ENCODE measurements at places on chromosomes 6 and 20.
A peak's percentile ranks its signal among the peaks of the same experiment; 100 is the strongest.

- no peak overlapping the region for H3K4me3 ChIP-seq
- peaks cover 3% of the 10 kb centered on the region for H3K27me3 ChIP-seq
- H3K4me1 ChIP-seq = peaks cover 5% of the 10 kb centered on the region
Observed at GRCh38 chr20:58598211-58599015, 52.7 kb upstream of the STX16 start.

- no peak for DNase-seq
- H3K4me3 ChIP-seq = no peak overlapping the region
- no peaks in the 10 kb centered on the region for H3K27me3 ChIP-seq
- H3K36me3 ChIP-seq = no peaks in the 10 kb centered on the region
- H3K27ac ChIP-seq = no peak overlapping the region
Observed at GRCh38 chr6:94862112-94862511, 715.2 kb upstream of the MANEA start.

DNA sequence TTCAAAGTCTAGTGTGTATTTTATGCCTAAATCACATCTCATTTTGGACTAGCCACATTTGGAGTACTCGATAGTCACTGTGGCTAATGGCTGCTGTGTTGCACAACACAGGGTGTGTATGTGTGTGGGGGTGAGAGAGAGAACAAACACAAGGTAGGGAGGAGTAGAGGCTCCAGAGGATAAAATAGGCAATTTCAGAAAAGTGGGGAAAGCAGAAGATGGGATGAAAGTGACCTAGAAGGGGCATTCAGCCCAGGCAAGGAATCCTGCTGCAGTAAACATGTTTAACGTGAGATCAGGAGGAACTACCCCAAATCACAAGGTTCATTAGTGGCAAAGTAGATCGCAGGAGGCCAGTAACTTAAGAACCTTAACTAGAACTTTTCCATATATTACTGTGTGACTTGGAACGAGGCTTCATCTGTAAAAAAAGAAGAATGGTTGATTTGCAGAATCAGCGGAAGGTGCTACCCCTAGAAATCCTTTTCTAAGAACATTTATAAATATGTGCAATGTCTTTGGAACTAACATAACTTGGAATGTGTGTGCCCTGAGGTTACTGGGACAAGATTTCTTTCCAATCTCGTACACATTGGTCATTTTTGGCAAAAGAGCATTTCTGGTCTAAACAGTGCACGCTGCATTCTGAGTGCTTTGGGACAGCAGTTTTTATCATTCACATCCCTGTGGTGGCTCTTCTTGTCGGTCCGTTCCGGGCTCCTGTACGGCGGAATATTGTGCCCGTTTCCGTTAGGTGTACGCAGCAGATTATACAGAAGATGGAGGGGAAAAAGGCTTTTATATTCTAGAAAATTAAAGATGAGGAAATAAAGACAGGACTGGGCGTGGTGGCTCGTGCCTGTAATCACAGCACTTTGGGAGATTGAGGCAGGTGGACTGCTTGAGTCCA is 2.6 kb downstream of the DUSP22 start:
- H3K36me3 ChIP-seq = no peaks in the 10 kb centered on the region
- H3K27me3 ChIP-seq = no peaks in the 10 kb centered on the region
- DNase-seq = no peak
- no peak overlapping the region for H3K4me3 ChIP-seq
- no peak overlapping the region for H3K27ac ChIP-seq

DNA sequence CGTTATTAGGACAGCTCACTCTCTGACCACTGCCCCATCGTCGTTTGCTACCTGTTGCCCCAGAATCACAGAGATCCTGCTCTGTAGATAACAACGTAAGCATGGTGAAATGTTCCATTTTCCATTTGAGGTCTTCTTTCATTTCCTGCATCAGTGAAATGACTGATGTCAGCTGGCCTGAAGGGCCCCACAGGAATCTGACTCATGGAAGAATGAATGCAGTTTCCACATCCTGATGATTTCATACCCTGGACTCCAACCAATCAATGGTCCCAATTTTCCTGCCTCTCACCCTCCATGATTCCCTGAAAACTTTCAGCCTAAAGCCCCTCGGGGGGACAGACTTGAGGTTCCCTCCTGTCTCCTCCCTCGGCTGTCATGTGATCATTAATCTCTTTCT is 394.4 kb upstream of the CDH4 start:
- no peaks in the 10 kb centered on the region for H3K36me3 ChIP-seq
- H3K4me1 ChIP-seq = no peaks in the 10 kb centered on the region
- no peaks in the 10 kb centered on the region for H3K27me3 ChIP-seq
- no peak overlapping the region for H3K27ac ChIP-seq
- no peak overlapping the region for H3K4me3 ChIP-seq

GRCh38 chr6:44211284-44211683 is 5.4 kb upstream of the MYMX start:
- no peaks in the 10 kb centered on the region for H3K4me1 ChIP-seq
- H3K27me3 ChIP-seq = peaks cover 24% of the 10 kb centered on the region
- H3K27ac ChIP-seq = no peak overlapping the region
- no peaks in the 10 kb centered on the region for H3K36me3 ChIP-seq
- H3K4me3 ChIP-seq = no peak overlapping the region

DNA sequence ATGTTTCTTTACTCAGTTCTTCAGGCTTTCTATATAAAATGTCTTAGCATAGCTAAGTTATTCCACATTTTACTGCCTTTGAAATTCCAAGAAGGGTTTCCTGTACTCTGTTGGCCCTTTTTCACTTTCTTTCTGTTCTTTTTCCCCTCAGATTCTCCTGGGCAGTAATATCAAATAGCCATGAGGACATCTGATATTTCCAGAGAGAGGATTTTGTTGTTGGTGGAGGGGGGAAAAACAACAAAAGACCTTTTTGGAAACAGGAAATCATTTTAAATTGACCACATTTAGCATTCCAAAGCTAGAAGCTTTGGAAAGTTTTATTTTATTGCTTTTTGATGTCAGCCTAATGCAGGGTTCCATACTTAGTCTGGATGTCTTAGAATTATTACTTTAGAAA is 445.4 kb downstream of the GJA1 start:
- peaks cover 15% of the 10 kb centered on the region for H3K4me1 ChIP-seq
- H3K27ac ChIP-seq = no peak overlapping the region
- DNase-seq = no peak
- no peaks in the 10 kb centered on the region for H3K27me3 ChIP-seq
- H3K4me3 ChIP-seq = no peak overlapping the region

DNA sequence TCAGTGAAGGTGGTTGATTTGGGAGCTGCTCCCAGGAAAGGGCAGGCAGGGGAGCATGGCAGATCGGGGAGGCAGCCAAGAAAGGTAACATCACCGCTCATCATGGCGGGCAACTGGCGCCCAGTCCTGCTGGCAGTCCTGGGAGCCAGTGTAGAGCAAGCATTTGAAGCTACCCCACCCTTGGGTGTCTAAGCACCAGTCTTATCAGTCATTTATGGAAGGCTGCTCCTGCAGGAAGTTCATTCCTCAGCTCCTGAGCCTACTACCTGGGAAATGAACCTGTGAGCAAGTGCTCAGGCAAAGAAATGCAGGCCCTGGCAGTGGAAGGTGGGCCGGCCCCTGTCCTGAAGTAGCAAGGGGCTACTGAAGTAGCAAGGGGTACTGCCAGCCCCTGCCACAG is 41.5 kb downstream of the BANF2 start:
- H3K27ac ChIP-seq = no peak overlapping the region
- no peaks in the 10 kb centered on the region for H3K36me3 ChIP-seq
- no peak for DNase-seq
- no peaks in the 10 kb centered on the region for H3K27me3 ChIP-seq
- H3K4me1 ChIP-seq = no peaks in the 10 kb centered on the region
- no peak overlapping the region for H3K4me3 ChIP-seq

DNA sequence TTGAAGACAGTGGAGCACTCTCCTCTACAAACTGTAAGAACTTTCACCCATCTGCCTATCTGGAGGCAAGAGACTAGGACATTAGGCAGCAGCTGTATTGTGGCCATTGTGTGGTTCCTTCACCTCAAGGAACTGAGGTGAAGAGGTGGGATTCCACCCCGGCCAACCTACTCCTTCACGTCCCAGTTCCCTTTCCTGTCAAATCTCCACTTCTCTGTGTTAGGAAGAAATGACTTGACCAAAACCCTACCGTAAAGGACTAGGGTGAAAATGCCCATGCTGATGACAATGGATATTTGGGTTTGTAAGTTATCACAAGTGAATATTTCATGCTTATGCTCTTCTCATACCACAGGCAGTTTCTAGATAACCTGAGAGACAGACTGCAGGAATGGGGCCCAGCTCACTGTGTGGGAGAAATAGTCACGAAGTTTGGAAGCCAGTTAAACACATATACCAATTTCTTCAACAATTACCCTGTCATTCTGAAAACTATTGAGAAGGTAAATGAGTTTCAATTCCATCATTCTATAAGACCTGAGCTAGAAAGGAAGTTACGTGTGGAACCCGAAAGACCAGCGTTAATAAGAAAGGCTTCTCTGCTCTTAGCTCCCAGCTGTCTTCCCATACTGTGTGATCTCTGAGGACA is 86.6 kb downstream of the ECT2L start:
- peaks cover 4% of the 10 kb centered on the region for H3K27me3 ChIP-seq
- no peak overlapping the region for H3K4me3 ChIP-seq
- no peaks in the 10 kb centered on the region for H3K4me1 ChIP-seq
- no peaks in the 10 kb centered on the region for H3K36me3 ChIP-seq
- DNase-seq = no peak
- H3K27ac ChIP-seq = no peak overlapping the region

DNA sequence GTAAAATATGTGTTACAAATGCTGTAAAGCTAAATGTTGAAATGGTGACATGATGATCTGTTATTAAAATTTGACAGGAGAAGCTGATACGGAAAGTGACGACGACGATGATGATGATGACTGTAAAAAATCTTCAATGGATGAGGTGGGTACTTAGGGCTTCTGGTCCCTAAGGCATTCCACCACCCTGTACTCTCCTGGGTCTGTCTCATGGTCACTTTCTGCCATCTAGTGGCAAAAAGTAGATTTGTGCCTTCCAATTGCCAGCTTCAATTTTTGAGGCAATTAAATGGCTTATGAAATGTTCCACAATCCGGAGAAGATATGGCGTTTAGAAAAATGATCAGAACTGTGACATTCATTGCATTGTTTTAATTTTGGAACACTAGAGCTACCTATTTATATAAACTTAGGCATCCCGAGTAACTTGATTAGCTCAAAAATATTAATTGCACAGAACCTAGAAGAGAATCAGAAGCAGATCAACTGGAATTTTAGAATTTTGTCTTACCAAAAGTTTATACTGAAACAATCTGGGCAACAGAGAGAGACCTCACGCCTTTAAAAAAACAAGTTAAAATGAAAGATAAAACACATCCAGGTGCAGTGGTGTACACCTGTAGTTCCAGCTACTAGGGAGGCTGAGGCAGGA is 346.5 kb upstream of the PLCB4 start:
- DNase-seq = peak; percentile 77
- no peaks in the 10 kb centered on the region for H3K27me3 ChIP-seq
- no peak overlapping the region for H3K27ac ChIP-seq
- no peaks in the 10 kb centered on the region for H3K36me3 ChIP-seq
- no peaks in the 10 kb centered on the region for H3K4me1 ChIP-seq

DNA sequence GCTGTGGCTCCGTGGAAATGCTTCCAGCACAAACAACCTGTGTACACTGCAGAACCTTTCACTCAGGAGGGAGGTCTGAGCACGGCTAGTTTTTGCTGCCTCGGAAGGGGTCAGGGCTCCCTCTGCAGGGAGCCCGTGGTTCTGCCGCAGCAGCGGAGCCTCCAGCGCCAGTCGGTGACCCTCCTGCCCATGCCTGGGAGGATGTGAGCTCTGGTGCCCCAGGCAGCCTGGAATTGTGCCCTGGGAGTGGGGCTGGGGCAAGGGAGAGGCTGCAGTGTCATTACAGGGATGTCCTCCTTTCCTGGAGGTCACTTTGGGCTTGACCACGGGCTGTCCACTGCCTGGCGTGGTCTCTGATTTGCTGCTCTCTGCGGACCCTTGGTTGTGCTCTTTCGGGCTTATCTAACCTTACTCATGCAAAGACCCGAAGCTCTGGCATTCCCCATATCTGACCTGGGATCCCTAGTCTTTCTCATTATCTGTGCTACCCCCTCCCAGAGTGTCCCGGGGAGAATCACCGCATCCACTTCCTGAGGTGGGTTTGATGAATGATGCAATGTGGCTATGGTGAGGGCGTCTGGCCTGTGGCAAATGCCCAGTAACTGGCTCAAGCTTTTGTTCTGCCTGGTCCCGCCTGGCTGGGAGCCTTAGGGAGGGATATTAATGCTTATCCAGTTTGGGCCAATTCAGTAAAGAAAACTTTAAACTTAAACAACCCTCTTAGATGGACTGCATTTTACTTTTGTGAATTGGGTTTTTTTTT is 59.6 kb upstream of the TAGAP start:
- no peak overlapping the region for H3K4me3 ChIP-seq
- H3K4me1 ChIP-seq = no peaks in the 10 kb centered on the region
- H3K27me3 ChIP-seq = peaks cover 30% of the 10 kb centered on the region
- DNase-seq = peak; percentile 45
- no peak overlapping the region for H3K27ac ChIP-seq
- H3K36me3 ChIP-seq = no peaks in the 10 kb centered on the region

DNA sequence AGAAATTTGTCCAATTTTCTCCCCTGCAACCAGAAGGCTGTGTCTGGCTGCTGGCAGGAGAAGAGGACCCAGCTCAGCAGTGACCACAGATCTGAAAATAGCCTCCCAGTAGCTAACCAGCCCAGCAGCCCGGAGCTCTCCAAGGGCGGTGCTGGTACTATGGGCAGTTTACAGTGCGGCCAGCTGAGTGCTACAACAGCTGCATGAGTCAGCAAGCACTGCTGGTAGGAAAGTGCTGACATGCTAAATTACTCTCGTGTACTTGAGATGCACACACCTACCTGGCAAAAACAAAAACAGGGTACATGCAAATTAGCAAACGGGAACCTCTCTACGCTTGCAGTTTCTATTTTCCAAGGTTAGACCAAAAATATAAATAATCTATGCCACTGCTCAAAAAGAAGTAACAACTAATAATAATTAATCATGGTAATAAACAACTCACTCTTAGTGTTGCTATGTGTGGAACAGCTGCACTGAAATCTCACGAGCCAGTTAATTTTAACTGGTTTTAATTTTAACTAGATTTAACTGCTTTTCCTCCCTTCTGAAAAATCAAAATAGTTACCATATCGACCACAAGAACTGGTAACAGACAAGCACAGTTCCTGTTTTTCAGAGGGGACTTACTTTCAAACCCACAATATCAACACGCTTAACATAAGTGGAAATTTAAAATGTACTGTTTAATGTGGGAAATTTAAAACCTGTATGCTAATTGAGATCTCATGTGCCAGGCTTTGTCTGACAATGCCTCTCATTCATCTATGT is 10.8 kb downstream of the BACH2 start:
- H3K27me3 ChIP-seq = no peaks in the 10 kb centered on the region
- DNase-seq = peak; percentile 91
- H3K4me3 ChIP-seq = no peak overlapping the region
- H3K27ac ChIP-seq = no peak overlapping the region
